ENCODE measurements at places on chromosomes 3 and 15.
A peak's percentile ranks its signal among the peaks of the same experiment; 100 is the strongest.

- DNase-seq: no peak
These were observed 866.1 kb downstream of the NSUN3 start for GRCh38 chr3:94928921-94929320.

- DNase-seq: no peak
These were observed 398.0 kb downstream of the NAALADL2 start for GRCh38 chr3:175257123-175257522.

DNA sequence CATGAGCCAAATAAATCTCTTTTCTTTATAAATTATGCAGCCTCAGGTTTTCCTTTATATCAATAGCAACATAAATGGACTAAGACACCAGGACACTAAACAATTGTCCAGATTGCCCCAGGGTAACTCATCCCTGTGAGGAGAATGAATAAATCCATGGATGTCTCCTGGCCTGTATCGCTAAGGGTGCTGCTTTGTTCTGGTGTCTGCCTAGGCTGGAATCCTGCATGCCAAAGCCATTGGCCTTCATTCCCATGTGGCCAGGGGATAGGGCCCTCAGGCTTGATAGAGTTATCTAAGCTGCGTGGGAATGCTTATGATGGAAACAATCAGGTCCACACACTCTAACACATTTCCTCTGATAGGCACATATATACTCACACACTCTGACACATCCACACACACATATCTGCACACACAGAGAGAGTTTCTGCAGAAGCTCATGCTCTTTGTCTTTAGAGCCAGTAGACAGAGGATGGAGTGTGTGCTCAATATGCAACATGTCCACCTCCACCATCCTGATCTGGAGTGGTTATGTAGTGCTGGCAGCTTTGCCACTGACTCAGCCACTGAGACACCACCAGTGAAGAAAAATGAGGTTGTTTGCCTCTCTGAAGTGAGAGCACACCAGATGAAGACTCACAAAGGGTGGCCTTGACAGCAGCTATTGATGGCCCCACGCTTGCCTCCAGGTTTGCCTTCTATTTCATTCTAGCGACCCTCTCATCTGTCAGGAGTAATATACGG lies 24.0 kb upstream of the DGKG start:
- DNase-seq: no peak

GRCh38 chr3:62188681-62189375 lies 184.5 kb downstream of the FEZF2 start:
- DNase-seq: peak; percentile 31

DNA sequence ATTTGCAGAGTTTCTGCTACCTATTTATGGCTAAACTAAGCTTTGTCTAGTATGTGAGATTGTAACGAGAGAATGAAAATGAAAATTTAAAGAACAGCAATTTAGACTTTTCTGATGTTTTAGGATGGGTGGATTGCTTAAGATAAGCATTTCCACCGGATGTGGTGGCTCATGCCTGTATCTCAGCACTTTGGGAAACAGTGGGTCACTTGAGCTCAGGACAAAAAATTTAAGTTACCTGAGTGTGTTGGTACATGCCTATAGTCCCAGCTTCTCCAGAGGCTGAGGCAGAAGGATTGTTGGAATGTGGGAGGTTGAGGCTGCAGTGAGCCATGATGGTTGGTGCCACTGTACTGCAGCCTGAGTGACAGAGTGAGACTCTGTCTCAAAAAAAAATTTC lies 3.3 kb downstream of the PPP4R2 start:
- no peak for DNase-seq

DNA sequence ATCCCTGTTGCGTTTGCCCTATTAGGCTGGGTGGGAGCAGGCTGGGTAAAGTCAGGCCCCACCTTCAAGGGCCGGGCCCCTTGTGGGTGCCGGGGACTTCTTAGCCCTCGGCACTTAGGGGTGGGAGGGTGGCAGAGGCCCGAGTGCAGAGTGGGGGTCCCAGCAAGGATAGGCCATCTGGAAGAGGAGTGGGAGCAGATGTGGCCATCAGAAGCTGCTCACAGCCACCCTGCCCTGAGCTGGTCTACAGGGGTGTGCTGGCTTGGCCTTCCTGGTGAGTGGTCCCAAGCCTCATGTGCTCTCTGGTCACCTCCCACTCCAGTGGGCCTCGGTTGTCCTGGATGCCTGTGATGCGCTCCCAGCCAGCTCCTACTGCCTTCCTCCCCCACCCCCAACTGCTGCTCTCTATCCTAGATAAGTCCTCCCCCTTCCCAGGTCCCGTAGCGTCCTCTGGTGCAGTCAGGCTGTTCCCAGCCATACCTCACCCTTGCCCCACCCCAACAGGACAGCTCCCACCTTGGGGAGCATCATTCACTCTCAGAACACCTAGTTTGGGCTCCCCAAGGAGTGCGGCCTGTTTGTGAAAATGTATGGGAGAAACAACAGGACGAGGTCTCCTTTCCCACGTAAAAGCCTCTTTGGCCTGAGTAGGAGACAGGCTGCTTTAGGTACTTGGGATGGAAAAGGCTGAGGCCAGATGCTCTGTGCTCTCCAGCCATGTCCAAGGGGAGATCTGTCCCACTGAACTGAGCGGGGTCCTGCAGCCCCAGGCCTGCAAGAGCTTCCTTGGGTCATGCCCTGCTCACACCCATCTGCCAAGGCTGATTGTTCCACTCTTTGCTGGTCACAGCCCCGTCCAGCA lies 24.9 kb upstream of the PLXNA1 start:
- no peak for DNase-seq

GRCh38 chr15:85504749-85505676 lies 124.6 kb downstream of the AKAP13 start:
- no peak for DNase-seq

GRCh38 chr3:177057768-177058167 lies 139.5 kb downstream of the TBL1XR1 start:
- DNase-seq: no peak

DNA sequence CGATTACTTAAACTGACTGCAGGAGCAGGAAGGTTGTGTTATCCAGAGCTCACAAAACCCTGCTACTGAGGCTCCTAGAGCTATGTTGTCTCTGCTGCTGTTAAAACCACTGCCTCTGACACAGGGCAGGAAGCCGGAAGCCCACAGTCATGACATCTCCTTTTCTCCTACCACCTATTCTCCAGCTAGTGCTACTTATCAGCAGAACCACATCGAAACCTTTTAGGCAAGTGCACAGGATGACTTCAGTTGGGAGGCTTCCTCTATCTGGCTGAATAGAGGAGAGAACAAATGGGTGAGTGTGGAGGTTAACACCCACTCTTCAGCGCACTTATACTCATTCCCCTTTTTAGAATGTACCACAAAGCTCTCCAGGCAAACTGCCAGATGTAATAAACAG lies 638.0 kb downstream of the OTOL1 start:
- DNase-seq: no peak

DNA sequence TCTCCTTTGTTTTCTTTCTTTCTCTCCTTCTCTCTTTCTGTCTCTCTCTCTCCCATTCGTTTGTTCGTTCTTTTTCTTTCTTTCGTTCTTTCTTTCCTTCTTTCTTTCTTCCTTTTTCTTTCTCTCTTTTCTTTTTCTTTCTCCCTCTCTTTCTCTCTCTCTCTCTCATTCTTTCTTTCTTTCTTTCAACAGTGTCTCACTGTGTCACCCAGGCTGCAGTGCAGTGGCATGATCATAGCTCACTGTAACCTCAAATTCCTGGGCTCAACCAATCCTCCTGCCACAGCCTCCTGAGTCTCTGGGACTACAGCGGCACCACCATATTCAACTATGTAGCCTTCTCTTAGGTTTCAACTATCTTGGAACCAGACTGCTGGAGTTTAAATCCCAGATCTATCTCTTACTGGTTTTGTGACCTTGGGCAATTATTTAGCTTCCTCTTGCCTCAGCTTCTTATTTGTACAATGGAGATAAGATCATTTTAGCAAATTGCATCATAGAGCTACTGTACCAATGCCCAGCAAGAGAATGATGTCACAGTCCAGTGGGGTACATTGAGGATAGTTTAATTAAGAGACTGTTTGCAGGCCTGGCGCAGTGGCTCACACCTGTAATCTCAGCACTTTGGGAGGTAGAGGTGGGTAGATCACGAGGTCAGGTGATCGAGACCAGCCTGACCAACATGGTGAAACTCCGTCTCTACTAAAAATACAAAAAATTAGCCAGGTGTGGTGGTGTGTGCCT lies 27.3 kb upstream of the PARL start:
- DNase-seq: no peak

DNA sequence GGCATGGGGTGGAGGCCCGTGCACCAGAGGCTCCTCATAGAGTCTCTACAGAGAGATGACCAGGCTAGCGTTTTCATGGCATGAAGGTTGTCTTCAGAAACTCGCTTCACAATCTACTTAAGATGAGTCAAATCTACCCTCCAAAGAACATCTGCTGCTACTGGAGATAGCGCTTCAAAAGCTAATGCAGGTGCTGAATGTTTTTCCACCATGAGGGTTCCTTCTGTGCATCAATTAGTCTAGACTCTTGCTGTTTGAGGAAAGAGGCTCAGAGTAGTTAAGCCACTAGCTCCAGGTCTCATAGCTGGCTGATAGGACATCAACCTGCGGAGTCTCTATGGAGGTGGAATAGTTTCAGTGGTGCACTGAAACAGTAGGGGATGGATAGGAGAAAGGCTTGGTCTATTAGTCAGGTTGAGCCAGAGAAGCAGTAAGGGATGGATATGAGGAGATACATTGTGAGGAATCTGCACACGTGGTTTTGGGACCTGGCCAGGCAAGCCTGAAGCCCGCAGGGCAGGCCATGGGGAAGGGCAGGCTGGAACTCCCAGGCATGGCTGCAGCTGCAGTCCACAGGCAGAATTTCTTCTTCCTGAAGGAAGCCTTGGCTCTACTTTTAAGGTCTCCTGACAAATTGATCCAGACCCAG lies 117.5 kb downstream of the APBA2 start:
- DNase-seq: no peak

DNA sequence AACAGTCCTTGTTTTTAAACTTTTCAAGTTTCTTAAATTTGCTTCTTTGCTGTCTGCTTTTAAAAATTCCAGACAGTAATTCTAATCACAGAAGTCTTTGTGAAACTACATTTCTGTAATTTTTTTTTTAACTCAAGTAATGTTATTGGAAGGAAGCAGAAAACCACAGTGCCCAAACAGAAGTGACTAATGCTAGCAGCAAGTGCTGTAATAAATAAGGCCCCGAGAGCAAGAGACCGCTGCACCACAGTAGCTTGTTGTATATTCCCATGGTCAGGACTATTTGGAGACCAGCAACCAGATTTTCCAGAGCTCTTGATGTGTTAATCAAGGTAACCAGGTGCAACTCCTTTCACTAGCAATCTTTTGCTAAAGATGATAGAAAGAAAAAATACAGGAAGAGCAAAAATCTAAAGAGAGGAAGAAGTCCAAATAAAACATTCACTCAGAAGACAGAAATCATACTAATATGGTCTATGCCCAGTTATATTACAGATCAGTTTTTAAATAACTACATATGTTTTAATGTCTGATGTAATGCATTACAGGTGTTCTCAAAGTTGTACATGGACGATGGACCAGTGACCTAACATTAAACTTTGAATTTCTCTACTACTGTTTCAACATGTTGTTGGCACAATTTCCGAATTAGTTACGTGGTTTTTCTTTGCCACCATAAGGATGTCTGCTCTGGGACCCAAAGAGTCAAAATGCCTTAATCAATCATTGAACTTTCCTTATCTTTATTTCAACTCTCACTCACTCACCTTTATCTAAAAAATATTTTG lies 36.4 kb downstream of the WWTR1 start:
- no peak for DNase-seq

- no peak for DNase-seq
These were observed 106.8 kb upstream of the CDIN1 start for GRCh38 chr15:36472672-36473071.

DNA sequence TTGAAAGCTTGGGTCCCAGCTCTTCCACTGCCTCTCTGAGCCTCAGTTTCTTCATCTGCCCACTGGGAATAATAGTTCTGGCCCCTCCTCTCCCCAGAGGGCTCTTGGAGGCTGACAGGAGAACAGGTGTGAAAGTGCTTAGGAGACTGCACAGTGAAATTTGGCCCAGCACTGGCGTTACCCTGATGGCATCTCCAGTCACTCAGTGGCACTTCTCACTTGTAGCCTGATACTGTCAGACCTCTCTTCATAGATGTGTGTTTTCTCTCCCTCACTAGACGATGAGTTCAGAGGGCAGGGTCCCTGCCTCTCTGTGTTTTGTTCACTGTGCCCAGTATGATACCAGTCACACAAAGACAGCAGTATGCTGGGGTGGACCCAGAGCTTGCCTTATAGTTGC lies 22.2 kb upstream of the IGDCC3 start:
- no peak for DNase-seq

DNA sequence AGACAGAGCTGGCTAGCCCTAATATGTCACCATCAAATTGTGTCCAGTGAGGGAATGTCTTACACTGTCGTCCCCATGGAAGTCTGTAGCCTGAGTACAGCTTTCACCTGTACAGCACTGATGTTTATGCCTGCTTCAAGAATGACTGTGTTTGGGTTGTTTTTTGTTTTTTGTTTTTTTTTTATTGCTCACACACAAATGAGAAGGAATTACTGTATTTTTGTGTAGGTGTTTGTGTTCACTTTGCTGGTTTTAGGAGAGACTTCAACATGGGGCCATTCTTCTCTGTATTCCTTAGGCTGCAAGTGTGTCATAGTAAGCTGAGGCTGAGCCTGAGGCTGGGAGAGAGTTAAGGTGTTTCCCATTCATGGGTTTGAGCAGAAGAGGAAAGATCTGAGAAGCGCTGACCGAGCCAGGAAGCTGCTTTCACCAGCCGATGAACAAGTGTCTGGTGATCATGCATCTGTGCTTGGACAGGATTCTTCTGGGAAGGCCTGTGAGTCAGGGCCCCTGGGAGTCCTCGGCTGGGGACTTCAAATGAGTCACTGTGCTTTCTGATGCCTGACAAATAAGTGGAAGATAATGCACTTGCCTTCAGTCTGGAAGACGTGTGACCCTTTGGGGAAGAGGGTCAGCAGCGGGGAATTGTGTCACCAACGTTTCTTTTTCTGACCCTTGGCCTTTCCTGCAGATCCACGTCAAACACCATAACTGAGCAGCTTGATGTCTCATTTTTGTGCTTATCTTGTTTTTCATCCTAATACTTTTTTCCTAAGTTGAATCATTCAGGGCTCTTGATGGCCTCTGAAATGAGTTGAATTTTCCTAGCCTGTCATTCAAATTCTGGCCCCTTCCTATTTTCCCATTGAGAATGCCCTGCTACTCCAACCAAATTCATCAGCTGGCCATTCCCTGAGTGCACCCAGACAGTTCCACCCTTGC lies 36.7 kb upstream of the ZBTB38 start:
- DNase-seq: no peak

- no peak for DNase-seq
These were observed 464 bp downstream of the SOX2 start for GRCh38 chr3:181712226-181712552.

DNA sequence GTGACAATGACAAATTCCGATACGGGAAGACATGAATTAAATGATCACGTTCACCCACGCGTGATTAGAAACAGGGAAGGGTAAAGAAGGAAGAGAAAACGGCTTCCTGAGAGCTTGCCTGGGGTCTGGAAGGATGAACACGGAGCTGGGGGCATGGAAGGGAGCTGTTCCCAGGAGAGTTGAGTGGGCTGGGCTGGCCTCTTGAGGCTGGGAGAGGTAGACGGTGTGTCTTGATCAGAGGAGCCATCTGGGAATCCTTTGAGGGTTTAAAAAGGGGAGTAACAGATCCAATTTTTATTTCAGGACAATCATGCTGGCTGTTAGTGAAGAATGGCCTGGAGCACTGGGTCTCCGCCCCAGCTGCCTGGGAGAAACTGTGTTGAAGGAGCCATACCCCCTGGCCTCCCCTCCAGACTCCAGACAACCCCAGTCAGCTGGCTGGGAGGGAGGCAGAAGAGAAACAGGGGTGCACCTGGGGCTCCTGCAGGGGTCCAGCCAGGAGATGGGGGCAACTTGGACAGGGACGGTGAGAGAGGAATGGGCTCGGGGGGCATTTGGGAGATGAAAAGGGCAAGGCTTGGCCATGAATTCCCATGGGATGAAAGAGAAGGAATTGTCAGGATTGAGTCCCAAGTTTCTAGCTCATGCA lies 53.6 kb upstream of the CGNL1 start:
- no peak for DNase-seq
